ENCODE measurements at places on chromosomes 7 and 10.
A peak's percentile ranks its signal among the peaks of the same experiment; 100 is the strongest.

GRCh38 chr10:25388188-25388861 lies 213.5 kb downstream of the GPR158 start:
- DNase-seq = no peak

- DNase-seq = peak; percentile 30
Measured at GRCh38 chr10:6083523-6084475, 5.0 kb upstream of the RBM17 start.

GRCh38 chr10:124539935-124540641 lies 78.5 kb downstream of the LHPP start:
- DNase-seq = peak; percentile 55

GRCh38 chr7:81767926-81768325 lies 1.9 kb downstream of the HGF start:
- no peak for DNase-seq

GRCh38 chr10:102691285-102692066 lies 22.7 kb downstream of the ARL3 start:
- DNase-seq = no peak

DNA sequence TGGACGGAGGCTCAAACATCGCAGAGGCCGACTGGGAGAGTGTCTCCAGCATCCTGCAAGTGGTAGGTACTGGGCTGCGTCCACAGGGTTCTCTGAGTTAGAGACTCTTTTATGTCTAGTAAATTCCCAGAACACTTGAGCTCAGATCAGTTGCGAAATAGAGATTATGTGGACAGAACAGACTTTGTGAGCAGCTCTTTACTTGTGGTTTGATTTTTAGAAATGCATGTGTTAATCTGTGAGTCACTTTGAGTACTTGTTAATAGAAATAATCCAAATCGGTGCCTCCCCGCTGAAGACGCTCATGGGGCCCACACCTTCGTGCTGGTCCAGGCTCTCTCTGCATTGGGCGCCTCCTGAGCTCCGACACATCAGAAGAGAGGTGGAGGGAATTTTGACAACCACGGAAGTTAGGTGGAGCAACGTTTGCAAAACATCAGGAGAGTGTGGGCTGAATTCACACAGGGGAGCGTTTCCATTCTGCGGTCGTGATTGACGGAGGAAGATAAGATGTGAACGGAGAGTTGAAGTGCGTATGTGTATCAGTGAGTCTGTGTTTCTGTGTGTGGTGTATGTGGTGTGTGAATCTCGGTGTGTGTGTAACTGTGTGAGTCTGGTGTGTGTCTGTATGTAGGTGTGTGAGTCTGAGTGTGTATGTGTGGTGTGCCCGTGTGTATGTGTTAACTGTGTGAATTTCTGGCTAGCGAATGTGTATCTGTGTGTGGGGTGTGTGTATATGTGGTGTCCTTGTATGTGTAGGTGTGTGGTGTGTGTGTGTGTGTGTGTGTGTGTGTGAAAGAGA lies 32.1 kb downstream of the PFKP start:
- DNase-seq = no peak

- no peak for DNase-seq
Measured at GRCh38 chr7:134167250-134167649, 40.1 kb downstream of the LRGUK start.

GRCh38 chr7:2116989-2117591 lies 115.7 kb downstream of the MAD1L1 start:
- DNase-seq = no peak

GRCh38 chr7:104208421-104208780 lies 588 bp upstream of the ORC5 start:
- no peak for DNase-seq

DNA sequence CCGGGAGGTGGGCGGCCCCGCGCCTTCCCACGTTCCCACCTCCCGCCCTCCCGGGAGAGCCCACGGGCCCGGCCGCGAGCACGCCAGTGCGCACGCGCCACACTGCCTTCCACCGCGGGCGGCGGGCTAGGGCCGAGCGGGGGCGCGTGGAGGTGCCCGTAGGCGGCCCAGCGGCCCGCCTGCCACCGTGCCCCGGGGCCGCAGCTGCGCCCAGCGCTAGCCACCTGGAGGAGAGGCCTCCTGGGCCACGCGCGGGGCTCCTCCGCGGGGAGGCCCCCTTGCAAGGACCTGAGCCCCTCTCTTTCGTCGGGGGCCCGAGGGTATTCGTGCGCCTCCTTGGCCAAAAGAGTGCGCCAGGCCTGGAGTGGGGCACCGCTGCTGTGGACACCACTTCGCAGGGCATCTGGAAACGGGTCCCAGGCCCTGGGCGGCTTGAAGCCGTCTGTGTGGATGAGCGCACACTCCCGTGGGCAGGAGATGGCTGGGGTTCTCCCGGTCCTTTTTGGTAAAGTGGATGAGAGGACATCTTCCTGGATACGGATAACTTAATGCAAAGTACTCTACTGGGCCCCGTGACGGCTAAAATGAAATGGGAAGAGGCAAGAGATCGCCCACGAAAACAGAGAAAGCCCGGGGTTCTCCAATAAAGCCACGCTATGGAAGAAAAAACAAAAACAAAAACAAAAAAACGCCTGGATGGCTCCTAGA lies 9.0 kb upstream of the EBF3 start:
- no peak for DNase-seq

- DNase-seq = no peak
Measured at GRCh38 chr7:40757109-40757508, 622.3 kb downstream of the SUGCT start.

DNA sequence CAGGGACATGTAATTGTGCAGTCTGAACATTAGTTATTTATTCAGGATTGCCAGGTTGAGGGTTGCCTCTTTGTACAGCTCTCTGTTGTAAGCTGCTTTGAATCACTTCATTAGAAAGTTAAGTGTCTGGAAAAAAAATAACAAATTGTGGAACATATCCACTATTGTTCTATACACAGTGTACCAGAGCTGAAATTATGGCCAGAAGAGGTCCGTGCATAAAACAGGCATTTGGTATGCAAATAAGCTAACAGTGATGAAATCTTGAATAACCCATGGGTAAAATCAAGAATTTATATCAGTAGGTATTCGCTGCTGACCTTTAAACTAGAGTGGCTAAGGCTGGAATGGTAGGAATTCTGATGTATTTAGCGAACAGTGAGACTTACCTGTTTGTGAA lies 152.1 kb downstream of the LHFPL3 start:
- no peak for DNase-seq

GRCh38 chr10:15053061-15053460 lies 9.3 kb downstream of the OLAH start:
- DNase-seq = no peak

- no peak for DNase-seq
Measured at GRCh38 chr10:118590334-118590733, 5.1 kb downstream of the PRLHR start.

- no peak for DNase-seq
Measured at GRCh38 chr7:9013940-9014339, 580.5 kb downstream of the NXPH1 start.

DNA sequence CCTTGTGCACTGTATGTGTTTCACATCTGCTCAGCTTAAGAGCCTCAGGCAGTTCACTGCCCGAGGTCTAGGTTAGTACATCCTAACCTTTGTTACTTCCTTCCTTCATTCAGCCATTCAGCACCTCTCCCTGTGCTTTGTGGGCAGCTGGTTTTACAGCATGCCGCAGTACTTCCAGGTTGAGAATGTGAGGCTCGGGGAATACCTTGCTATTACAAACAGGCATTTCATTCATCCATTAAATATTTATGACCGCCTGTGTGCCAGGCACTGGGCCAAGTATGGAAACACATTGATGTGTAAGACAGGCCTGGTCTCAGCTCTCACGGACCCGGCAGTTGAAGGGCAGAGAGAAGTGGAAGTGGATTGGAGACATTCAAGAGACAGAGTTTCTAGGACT lies 82.4 kb downstream of the SHH start:
- DNase-seq = no peak

- no peak for DNase-seq
Measured at GRCh38 chr10:52755297-52756062, 17.1 kb downstream of the MBL2 start.

DNA sequence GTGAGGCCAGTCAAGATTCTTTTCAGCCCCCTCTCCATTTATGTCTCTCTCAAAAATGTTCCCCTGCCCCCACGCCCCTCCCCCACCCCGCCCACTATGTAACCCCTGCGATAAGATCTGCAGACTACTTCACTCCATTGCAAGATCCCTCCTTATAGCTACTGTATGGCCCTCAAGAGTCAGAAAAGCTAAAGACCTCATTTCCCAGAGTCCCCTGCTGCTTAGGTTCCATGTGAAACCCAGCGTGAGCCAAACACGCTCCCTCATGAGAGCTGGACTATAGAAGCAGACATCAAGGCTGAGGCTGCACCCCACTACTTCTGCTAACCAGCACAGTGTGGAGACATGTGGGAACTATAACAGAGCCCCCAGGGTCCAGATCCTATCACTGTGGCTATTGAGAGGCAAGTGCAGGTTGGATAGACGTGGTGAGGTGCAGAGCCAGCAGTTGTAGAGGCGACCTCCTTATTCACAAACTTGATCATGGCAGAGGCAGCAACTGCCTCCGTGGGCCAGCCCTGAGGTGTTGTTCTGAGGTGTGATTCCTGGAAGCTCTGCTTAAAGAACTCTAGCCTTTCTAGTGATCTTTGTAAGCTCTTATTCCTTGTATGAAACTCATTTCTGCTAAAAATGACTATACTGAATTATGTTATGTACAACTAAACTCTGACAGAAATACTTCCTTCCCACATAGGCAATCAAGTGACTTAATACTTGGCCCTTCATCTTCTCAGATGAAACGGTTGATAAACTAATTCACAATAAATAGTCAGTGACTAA lies 117.0 kb upstream of the ARID5B start:
- no peak for DNase-seq

DNA sequence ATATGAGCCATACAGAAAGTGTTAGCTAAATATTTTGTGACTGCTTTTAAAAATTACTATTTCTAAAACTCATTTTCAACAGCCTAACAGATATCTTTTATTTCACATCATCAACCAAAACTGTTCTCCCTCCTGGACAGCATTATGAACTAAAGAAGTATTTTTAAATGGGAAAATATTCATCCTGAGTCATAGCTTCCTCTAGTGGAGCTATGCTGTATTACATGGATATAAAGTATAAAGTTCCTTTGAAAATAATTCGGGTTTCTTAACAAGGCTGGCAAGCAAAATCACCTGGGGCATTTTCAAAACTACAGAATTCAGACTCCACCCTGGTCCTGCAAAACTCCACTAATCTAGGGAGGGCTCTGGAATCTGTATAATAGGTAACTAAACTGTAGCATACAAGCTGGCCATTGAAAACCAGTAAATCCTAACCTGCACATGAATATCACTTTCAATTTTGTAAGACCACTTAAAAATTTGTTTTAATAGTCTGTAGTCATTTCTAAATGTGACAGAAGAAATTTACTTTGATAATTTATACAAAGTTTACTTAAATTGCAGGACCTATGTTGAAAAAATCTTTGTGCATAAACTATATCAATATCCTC lies 53.5 kb downstream of the SCIN start:
- DNase-seq = no peak

- DNase-seq = no peak
Measured at GRCh38 chr10:24344279-24344678, 135.3 kb downstream of the KIAA1217 start.

DNA sequence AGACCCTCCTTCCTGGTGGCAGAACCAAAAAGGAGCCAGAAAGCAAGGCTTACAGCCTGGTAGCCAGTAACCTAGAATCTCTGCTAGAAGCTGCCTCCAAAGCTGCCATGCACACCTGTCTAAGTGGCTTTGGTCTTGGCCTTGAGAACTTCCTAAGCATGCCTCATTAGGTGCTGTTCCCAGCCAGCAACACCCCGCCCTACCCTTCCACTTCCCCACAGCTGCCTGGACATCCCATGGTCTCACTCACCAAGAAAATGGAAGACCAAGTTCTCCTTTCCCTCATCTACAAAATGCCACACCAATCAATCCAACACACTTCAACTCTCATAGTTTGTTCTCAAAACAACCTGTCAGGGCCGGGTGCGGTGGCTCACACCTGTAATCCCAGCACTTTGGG lies 4.2 kb downstream of the PSAP start:
- no peak for DNase-seq

- DNase-seq = no peak
Measured at GRCh38 chr7:128812514-128813168, 17.6 kb upstream of the FLNC start.

GRCh38 chr10:86138551-86139065 lies 228.0 kb downstream of the GRID1 start:
- no peak for DNase-seq

DNA sequence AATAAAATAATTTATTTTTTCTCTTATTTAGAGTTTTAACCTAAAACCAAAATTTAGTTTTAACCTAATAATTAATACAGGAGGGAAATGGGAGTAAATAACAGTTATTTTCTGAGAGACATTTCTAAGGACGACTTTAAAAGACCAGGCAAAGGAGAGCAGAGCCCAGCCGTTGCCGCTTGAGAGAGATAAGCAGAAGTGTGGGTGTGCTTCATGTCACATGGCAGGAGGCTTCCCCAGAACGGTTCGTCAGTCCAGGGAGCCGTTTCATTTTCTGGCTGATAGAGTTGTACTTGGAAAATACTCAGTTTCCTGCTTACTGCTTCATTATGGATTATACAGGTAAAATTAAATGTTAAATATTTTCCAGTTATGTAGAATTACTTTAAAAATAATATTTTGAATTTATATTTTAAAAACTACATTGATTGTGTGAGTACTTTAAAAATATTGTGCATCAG lies 61.4 kb downstream of the ST7 start:
- no peak for DNase-seq

GRCh38 chr10:94173594-94173993 lies 179.9 kb downstream of the PLCE1 start:
- no peak for DNase-seq

DNA sequence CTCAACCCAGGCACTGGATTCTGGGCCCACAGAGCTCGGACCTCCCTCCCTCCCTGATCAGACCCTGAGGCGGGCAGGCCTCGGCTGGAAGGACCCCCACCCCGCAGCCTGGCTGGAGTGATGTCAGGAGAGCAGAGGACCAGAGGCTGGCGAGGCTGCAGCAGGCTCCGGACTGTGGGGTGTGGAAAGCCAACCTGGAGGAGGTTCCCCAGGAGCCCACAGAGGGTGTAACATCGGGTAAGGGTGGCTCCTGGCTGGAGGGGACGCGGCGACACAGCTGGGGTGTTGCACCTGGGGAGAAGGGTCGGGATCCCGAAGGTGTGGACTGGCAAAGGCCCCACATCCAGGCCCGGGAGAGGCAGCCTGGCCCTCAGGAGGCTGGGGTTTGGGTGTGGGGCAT lies 8.9 kb upstream of the MICALL2 start:
- no peak for DNase-seq

- DNase-seq = no peak
Measured at GRCh38 chr10:71998840-71999194, 34.6 kb downstream of the CHST3 start.
